ENCODE measurements at places on chromosomes 13 and 19.

- no peak for DNase-seq
Observed at GRCh38 chr13:110407531-110407930, 100.4 kb downstream of the COL4A2 start.

DNA sequence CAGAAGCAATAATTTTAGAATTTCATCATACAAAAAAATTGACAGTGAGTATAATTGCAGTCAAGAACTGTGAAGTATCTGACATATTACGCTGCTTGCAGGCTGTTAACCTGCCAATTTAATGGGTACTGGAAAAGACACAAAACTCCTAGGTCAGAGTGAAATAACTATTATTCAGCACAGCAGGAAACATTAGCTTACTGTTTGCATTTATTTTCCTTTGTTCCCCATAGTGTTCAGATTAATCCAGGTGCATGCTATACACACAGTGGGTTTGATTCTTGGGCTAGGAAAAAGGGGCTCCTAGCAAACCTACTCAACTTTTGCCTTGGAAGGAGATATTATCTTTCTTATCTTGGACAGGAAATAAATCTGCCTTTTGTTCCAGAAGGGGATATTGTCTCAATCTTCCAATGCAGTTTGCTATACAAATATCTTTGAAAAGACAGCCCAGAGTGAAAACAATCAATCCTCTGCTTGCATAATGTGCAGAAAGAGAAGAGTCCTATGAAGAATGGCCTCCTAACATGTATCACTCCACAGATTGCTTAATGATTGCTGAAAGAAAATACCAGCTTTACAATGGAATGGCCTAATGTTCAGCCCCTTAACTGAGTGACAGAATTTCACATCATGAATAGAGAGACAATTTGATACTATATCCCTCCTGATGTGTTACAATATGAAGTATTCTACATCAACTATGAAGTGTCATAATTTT, 443.4 kb downstream of the TBC1D4 start:
- peak; percentile 3 for DNase-seq

GRCh38 chr13:60318186-60318585, 78.8 kb upstream of the TDRD3 start:
- DNase-seq, result no peak

DNA sequence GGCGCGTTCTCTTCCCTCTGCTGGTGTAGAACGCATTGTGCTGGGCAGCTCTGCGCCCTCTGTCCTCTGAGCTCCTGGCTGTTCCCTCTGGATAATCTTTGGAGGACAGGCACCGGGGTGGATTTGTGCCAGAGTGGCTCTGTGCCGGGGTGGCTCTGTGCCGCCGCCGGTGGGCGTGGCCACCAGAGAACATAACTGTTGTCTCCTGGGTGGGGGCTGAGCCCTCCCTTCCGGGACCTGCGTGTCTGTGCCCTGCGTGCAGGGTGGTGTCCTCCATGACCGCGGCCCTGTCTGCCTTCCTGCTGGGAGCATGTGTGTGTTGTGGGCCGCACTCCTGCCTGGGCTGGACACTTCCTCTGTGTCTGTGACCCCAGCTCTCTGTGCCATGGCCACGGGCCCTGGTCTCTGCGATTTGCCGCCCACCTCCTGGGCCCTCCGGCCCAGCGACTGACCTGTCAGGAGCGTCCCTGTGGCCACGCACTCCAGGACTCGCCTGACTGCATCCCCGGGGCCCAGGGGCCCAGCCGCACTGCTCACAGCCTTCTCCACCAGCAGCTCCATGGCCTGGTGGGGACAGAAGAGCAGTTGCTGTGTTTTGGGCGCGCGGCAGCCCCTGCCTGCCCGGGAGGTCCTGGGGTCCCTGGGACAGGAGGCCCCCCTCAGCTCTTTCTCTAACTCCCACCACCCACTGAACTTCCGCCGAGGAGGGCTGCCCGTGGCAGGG, 22.4 kb upstream of the MATK start:
- no peak for DNase-seq

- no peak for DNase-seq
Observed at GRCh38 chr13:95763601-95764000, 86.7 kb downstream of the DNAJC3 start.

GRCh38 chr13:49450105-49450819, 6.2 kb downstream of the SETDB2 start:
- DNase-seq, result no peak

GRCh38 chr13:113783200-113783881, 24.3 kb downstream of the TMEM255B start:
- DNase-seq, result no peak

DNA sequence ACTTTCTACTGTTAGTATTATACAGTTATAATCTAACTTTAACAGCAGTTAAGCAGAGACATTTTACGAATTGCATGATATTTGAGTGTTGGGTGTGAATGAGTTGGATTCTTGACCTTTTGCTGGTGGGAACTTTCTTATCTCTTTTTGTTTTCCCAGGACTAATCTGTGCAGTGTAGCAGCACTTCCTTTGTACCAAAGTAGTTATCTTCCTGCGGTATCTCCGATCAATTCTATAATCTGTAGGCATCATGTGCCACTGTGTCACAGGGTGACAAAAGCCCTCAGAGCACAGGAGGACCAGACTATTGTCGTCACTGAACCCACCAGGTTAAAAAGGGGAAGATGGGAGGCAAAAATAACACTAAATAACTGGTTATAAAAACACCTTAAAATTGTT, 823.5 kb downstream of the GPC5 start:
- no peak for DNase-seq

- peak; percentile 89 for DNase-seq
Observed at GRCh38 chr19:18117692-18118378, 20.3 kb downstream of the MAST3 start.

GRCh38 chr13:32001154-32001768, 30.3 kb upstream of the FRY start:
- no peak for DNase-seq

DNA sequence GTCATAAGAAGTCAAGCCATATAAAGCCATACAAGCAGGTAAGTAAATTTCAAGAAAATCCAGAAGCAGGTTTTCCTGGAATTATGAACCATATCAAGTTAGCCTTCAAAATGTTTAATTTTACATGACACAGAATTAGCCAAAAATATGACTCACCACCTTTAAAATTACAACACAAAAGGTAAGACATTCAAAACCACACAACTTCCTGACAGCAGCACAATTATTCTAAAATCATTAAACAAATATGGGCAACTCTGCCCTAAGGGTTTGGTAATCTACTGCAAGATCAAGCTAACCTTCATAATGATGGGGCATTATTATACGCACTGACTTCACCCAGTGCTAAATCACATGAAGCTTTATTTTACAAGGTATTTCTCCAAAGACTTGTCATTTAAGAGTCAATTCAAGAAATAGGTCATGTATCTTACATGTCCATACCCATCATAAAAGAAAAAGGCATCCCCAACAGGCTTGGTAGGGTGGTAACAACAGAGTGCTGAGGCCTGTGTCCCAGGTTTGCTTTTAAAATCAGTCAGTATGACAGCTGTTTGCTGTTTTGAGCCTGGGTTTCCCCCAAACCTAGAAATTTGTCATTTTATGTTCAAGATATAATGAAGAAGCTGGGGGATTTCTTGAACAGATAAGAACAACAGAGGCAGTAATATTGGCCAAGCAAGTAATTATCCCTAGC, 15.2 kb downstream of the RCBTB1 start:
- no peak for DNase-seq

- peak; percentile 85 for DNase-seq
Observed at GRCh38 chr13:74289861-74290773, 155.9 kb upstream of the KLF12 start.

DNA sequence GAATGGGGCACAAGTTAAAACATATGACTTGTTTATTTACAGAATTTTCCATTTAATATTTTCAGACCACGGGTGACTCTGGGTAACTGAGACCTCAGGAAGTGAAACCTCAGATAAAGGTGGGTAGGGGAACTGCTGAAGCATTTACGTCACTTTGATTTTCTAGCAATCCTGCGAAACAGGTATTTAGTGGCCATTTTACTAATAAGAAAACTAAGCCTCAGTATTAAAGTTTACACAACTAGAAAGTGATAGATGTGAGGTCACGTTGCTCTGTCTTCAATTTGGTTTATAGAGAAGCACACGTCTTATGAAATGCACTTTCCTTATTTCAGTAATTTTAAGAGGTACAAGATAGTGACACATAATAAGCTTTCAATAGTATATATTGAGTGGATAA, 402.8 kb downstream of the FGF9 start:
- DNase-seq, result no peak

DNA sequence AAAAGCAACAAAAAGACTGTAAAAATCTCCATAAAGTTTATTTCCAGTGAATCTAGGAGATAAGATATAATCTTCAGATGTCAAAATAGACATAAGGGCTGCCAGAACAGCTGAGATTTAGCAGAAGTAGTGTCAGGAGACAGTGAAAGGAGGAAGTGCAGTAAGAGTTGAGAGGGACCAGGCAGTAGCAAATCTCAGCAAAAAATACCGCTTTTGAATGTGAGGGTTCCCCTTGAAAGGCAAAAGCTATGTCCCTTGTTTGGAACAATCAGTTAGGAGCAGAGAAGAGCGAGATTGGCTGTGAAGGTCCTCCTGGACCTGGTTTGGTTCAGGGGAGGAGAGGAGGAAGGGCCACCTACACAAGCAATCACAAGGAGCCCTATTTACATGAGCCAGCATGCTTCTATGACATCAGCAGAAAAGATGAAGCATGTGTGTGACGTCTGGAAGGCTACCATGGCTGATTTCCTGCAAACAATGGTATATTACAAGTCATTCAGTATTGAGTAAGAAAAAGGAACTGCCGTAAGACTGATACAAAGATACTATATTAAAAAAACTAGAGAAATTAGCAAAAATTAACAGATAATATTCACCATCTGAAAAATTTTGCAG, 98.9 kb upstream of the SIAH3 start:
- no peak for DNase-seq

DNA sequence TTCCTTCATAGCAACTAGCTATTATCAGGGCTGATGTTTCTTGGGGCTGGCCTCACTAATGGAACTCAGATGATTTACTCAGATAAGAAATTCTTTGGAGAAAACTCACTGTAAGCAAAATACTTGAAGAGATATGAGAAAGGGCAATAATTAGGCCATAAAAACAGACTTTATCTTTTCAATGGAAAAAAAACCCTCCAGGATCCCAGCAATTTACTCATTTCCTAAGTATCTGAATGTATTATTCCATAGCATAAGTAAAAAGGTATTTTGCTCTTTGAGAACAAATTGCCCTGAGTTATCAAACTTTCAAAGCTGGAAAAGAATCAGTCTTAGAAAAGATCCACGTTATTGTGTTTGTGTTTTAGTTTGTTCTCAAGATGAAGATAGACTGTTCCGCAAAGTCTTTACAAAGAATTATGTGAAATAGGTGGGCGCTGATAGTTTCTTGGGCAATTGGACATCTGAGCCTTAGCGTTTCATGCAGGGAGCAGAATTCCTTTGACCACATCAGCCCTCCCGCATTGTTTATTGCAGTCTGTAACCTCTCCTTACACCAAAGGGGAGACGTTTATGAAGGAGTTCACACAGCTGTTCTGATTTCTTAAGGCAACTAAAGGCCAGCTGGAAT, 29.1 kb upstream of the CSNK1A1L start:
- no peak for DNase-seq

GRCh38 chr13:100860866-100861265, 186.3 kb upstream of the TMTC4 start:
- DNase-seq, result no peak

- peak; percentile 21 for DNase-seq
Observed at GRCh38 chr13:99442273-99442895, 58.9 kb upstream of the TM9SF2 start.

DNA sequence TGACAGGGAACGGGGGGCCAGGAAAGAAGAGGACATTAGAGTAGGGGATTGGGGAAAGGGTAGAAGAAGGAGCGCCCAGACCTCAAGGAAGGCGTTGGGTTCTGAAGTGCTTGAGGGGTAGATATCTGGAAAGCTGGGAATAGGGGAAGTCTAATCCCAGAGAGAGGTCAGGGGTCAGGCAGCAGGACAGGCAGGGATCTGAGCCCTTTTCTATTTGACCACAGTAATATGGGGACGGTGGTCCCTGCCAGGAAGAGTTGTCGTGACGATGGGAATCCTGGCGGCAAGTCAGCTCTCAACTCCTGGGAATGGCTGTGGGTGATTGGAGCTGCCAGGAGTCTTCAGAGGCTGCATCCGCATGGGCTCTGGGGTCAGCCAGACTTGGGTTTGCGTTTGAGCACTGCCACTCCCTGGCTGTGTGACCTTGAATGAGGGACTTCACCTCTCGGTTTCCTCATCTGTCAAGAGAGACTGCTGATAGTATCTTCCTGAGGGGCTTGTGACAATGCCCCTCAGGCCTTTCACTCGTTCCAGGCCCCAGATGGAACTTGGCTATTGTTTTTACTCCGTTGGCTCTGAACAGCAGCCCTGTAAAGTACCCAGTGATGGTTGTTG, 1.3 kb downstream of the AP2A1 start:
- no peak for DNase-seq

Data from NCI-H774 (cell line).